Smooth muscle cell of the umbilical artery (primary cell): ENCODE measurements at places on chromosomes 3 and 15. TPM values are rescaled to one million over a fixed set of nuclear protein-coding genes. Genes with fewer than 3 reads are reported as not detected.

Gene CLSTN2
- 2.4 and 5.9 TPM in 2 replicates for total RNA-seq

Gene TTC23
- total RNA-seq = 32.6 and 36.2 TPM in 2 replicates

Gene DAZL
- total RNA-seq = not detected in 2 replicates

Gene CACNA1D
- not detected in 2 replicates for total RNA-seq

Gene UROC1
- total RNA-seq = not detected in 2 replicates

Gene TM6SF1
- total RNA-seq = 2.5 and 5.0 TPM in 2 replicates

Gene PPP1R14D
- total RNA-seq = not detected in 2 replicates

Gene IL17RC
- total RNA-seq = 21.5 and 35.0 TPM in 2 replicates

Gene XIRP1
- total RNA-seq = 0.05 TPM in 1 of 2 replicates, not detected in the other

Gene ISG20
- total RNA-seq = 0.59 and 1.2 TPM in 2 replicates

Gene ABHD17C
- 3.0 and 7.7 TPM in 2 replicates for total RNA-seq

Gene BOC
- 1.8 and 2.4 TPM in 2 replicates for total RNA-seq

Gene CCDC39
- not detected in 2 replicates for total RNA-seq

Gene SEMA6D
- 0.46 and 3.0 TPM in 2 replicates for total RNA-seq

Gene MCTP2
- total RNA-seq = 25.3 and 57.9 TPM in 2 replicates

Gene DCBLD2
- 216 and 1,178 TPM in 2 replicates for total RNA-seq

Gene CD200R1
- 0.05 TPM in 1 of 2 replicates, not detected in the other for total RNA-seq

Gene SLCO2A1
- not detected in 2 replicates for total RNA-seq

Gene PSMD2
- total RNA-seq = 557 and 1,040 TPM in 2 replicates

Gene TP63
- total RNA-seq = not detected in 2 replicates

Gene HIGD2B
- total RNA-seq = not detected in 2 replicates

Gene TRIM71
- not detected in 2 replicates for total RNA-seq

Gene RCCD1
- total RNA-seq = 11.3 and 15.0 TPM in 2 replicates
